ENCODE measurements at places on chromosomes 16 and 17.
A peak's percentile ranks its signal among the peaks of the same experiment; 100 is the strongest.

GRCh38 chr17:76581515-76581914 is 4.1 kb downstream of the ST6GALNAC2 start:
- no peak for DNase-seq

DNA sequence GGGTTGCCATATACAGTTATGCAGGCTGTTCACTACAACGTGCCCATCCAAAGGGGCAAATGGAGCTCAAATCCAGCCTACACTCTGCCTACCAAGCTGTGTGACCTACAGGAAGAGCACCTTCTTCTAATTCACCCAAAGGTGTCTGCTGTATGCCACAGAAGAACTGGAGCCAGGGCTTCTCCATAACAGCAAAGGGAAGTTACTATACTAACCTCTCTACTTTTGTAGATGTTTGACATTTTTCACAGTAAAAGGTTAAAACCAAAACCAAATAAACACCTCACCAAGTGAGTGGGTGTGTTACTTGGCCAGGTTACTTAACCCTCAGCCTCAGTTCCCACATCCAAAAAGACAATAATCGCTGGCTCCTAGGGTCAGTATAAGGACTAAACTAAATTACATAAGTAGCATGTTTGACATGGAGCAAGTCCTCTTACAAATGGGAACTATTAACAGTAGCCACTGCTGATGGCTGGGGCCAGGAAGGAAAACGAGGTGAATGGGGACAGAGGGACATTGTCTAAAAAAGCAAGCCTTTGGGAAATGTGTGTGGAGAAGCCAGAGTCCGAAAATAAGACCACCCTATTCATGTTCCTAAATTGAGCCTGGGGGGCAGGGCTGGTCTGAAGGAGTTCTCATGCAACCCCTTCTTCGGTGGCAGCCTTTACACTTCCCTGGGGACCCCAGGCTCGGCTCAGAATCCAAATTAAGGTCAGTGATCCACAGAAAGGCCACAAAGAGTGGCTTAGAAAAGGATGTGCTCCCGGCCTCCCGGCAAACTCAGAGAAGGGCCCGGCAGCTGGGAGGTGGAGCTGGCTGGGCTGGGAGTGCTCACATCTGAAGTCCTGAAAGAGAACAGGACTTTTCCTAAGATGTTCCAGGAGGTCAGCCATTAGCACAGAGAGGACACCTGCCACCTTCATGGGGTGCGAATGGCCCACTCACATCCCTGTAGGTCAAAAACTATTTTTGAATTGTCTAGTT is 13.5 kb downstream of the CUEDC1 start:
- peak; percentile 58 for DNase-seq

DNA sequence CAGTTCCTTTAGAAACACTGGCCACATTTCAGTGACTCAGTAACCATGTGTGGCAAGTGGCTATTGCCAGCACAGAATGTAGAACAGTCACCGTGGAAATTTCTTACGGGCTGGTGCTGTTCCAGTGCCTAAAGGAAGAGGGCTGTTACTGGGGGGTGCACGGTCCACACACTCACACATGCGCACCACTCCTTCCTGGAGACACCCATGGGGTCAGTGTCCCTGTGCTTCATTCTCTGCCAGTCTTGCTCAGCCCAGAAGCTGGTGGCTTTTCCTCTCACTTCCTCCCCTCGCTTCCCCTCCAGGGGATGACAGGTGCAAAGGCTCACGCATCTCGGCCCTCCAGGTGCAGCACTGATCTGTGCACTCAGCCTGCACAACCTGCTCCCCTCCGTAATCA is 115.6 kb downstream of the CCDC182 start:
- DNase-seq = no peak

DNA sequence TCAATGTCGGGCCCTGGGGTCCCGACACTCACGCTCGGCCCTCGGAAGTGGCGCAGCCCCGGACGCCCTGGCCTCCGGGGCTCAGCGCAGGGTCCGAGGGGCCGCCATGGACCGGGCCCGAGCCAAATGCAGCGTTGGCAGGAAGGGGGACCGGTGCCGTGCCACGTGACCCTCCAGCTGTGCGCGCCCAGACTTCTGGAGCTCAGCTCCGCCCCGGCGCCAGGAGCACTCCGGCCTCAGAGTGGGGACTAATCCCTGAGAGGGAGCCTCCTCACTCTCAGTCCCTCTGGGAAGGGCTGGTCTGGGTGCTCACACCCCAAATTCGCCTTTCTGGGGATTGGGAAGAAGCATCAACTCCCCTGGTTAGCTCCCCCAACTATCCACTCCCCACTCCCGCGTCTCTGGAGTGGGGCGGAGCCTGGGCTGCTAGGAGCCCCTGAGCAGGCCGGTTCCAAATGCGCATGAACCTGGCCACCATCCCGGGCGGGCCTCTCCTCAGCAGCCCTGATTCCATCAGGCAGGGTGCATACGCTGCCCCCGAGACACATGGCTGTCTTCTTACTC is at the start of gene B3GNT9:
TSS of gene B3GNT9 (minus strand) at position 166 of the 564 bp plus-strand sequence. CDS start 513 bp downstream, outside the sequence.
- no peak for DNase-seq

- no peak for DNase-seq
Measured at GRCh38 chr17:14845591-14846281, 419.4 kb downstream of the PMP22 start.

DNA sequence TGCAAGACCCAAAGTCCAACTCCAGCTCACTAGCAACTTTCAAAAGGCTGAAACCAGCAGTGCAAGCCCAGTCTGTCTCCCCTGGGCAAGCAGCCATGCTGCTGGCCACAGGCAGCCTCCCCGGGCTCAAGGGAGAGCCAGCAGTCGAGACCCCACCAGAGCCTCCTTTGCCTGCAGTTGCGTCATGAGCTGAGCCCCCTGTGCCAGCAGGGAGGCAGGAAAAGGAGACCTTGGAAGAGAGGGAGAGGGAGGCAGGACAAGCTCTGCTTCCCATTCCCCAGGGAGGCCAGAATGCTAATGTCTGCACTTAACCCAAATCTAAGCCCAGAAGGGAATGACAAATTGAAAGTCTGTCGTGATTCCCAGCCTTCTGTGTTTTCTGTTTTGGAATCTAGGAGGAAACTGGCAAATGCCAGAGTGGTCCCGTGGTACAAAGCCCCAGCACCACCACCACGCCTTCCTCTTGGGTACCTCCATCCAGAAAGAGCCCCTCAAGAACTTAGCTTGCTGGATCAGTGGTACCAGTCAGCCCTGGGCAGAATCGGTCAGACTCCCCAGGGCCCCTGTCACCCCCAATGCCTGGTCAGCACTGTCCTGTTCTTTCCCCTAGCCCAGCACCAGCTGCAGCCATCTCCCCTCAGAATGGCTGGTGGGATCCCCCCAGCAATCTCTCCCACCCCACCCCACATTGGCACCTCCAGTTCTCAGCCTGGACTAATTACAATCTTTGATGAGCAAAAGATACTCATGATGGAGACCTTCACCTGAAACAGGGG is 99.3 kb upstream of the TNRC6C start:
- DNase-seq = no peak

DNA sequence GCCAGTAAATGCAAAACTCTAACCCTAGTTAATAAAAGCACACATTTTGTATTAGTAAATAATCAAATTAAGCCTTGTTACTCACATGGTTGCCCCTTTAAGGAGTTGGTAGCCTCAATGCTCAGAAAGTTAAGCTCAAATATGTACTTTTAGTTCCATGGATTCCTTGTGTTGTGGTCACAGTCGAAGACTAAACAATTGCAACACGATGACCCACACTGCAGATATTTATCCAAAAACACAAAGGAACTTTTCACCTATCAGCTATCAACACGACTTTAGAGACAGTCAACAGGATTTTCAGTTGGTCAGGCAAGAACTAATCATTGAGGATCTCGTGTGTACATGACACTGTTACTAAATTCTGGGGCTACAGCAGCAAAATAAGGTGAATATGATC is 47.4 kb upstream of the NUDT7 start:
- DNase-seq = no peak

DNA sequence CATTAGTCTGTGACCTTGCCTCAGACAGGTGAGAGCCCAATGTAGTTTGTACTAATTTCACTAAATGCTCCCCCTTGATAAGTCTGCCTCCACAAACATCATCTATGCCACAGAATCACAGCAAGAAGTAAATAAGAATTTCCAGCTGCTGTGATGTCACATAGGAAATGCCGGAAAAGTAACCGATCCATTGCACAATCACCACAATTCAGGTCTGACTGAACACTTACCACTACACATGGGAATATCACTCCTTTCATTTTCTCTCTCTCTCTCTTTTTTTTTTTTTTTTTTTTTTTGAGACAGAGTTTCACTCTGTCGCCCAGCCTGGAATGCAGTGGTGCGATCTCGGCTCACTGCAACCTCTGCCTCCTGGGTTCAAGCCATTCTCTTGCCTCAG is 79.0 kb upstream of the CDH11 start:
- DNase-seq = no peak

GRCh38 chr17:4130715-4131114 is 12.1 kb downstream of the ZZEF1 start:
- no peak for DNase-seq

DNA sequence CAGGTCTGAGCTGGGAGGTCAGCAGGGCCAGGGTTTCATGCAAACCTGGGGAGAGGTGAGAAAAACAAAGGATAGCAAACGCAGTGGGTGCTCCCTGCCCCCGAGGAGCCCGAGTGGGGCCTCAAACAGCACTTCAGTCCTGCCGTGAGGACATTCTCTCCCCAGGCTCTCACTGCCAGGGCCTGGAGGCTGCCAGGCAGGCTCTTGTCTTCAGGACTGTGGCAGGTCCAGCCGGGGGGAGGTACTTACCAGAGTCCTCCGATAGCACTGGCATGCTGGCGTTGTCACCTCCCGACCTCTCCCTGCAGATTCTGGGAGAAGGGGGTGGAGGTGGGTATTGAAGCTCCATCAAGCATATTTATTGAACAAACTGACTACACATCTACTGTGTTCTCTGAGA is 1.3 kb downstream of the MPP3 start:
- DNase-seq = no peak

GRCh38 chr16:78425891-78426510 is 326.5 kb downstream of the WWOX start:
- no peak for DNase-seq

DNA sequence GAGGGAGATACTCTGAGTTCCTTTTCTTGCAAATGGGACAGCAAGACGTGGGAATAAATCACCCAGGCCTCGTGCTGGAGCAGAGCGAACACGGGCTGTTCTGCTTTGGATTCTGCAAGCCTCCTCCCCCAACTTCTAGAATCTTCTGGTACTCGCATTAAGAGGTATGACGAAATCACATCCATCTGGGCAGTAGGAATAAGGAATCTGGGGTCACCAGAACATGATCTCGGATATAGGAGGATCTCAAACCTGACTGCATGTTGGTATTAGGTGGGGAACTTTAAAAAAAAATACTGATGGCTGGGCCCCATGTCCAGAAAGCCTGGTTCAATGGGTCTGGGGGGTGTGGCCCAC is 49.8 kb upstream of the USP7 start:
- no peak for DNase-seq

DNA sequence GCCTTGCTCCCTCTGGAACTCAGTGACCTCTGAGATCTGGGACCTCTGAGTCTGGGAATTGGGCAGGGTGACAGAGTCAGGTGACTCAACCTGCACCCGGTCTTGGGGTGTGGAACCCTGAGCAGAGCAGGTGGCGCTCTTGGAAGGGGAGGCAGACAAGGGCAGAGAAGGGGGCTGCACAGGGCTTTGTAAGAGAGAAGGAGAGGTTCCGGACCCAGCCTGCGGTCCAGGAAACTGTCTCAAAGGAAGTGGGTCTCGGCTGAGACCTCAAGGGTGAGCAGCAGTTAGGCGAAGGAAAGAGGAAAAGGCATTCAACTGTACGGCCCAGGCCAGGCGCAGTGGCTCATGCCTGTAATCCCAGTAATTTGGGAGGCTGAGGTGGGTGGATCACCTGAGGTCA is 10.0 kb upstream of the RIPOR1 start:
- DNase-seq = no peak

GRCh38 chr17:73968680-73969079 is 234.8 kb upstream of the RPL38 start:
- DNase-seq = no peak

DNA sequence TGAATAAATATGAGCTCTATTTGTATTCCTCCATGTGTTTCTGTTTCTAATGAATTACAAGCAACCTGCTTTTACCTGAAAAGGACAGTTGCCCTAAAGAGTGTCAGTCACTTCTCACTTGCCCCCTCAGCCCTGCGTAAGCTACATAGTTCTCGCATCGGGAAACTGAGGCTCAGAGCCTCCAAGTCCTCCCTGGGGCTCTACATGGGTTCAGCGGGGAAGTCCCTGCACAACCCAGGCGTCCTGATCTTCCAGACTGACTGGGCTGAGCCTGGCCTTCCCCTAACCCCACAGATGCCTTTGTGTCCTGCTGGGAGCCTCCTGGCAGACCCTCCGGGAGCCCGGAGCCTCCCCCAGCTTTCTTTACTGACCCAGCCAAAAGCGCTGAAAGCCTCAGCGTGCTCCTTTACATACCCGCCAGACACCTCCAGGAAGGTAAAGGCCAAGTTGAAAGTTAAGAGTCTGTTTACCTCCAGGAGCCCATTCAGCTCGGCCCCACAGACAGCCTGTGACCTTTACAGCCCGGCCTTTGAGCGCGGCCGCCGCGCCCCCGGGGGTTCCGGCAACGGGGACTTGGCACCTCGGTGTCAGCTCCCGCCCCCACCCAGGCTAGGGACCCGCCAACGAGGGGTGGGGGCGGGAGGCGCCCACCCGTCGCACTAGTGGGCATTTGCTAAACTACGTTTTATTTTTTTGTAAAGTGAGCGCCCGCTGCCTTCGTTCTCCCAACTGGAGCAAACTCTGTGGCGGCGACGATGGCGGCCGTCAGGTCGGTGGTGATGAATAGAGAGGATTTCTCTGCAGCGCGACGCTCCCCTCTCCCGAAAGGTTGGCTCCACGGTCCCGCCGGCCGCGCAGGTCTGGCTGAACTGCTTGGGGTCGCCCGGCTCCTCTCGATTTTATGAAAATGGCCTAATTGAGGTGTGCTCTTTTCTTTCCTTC is 4.4 kb upstream of the HOXB13 start:
- no peak for DNase-seq

GRCh38 chr16:84520725-84521496 is 16.5 kb upstream of the MEAK7 start:
- no peak for DNase-seq

GRCh38 chr17:33038740-33039139 is 47.1 kb downstream of the SPACA3 start:
- DNase-seq = no peak

- no peak for DNase-seq
Measured at GRCh38 chr17:80663781-80664206, 119.2 kb downstream of the RPTOR start.

DNA sequence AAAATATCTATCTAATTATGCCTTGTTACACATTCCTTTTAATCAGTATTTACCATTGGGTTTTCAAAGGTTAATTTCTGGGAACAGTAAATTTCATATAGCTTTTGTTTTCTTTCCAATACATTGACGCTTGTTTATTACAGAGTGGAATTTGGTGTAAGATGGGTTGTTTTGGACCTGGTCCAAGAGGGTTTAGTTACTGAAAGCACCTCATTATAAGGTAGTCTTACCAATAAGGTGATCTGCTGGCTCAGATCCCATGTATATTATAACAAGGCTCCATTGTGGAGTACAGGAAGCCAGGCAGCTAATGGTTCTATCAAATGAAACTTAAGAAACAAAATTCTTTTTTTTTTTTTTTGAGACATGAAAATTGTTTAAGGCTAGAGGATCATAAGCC is 87.3 kb upstream of the NACA2 start:
- DNase-seq = peak; percentile 7
